ENCODE measurements at places on chromosomes 6 and 20. TPM values are rescaled to one million over a fixed set of nuclear protein-coding genes. Genes with fewer than 3 reads are reported as not detected.

LZTS3 gene
- 9.5 TPM for total RNA-seq

GRCh38 chr6:73375216-73375615 lies 5.5 kb upstream of the OOEP start:
- DNase-seq, result no peak

- no peak for DNase-seq
Observed at GRCh38 chr20:49136817-49137571, 51.1 kb downstream of the STAU1 start.

TSPO2 gene
- total RNA-seq, result not detected

TAAR5 gene
- not detected for total RNA-seq

DNA sequence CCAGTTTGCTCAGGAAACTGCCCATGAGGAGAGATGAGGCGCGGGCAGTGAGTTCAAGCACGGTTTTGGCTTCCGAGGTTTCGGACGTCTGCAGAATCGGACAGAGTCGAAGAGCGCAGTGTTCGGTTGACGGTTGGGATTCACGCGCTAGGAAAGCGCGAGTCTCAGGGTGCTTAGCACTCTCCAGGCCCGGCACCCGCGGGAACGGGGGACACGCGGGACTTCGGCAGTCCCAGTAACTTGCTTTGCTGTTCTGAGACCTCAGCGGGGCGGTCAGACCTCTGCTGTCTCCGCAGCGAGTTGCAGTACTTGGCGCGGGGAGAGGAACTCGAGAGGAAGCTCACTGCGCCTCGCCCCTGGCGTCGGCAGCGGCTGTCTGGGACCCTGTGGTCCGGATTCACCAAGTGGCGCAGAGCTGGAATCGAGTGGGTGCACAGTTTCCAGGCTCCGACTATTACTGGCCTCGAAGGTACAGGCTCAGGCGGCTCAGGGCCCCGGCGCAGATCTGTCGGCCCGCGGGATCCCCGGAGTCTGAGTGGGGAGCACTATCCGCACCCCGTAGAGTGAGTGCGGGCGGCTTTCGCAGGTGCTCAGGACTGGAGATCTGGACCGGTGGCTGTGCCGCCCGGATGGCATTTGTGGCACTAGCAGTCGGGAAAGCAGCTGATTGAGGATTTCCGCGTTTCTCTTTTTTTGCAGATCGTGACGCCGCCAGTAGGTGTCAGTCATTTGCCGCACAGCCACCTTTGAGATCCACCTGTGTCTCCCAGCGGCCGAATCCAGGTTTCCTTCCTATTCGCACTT lies at the start of gene POM121L2:
TSS of gene POM121L2 (minus strand) at position 128 of the 804 bp plus-strand sequence. CDS start at position 25, 103 bp downstream.
- no peak for DNase-seq

GRCh38 chr6:2940010-2940850 lies 31.1 kb downstream of the SERPINB6 start:
- no peak for DNase-seq

- DNase-seq, result no peak
Observed at GRCh38 chr6:130118236-130118635, 99.9 kb downstream of the L3MBTL3 start.

DNA sequence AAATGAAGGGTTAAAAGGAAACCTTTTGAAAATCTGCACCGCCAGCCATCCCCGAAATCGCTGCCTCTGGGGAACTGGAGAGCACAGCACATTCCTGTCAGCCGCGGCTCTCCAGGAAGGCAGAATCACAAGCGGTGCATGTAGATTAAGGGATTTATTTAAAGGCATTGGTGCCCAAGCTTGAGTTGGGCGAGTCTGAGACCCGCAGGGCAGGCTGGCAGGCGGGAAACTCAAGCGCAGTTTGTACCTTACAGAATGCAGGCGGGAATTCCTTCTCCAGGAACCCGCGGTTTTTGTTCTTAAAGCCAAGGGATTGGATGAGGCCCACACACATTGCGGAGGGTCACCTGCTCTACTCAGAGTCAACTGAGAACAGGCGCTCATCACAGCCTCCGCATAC lies 10.8 kb downstream of the GPR31 start:
- no peak for DNase-seq

GRCh38 chr6:16358531-16359138 lies 120.2 kb downstream of the GMPR start:
- DNase-seq, result no peak
